ENCODE measurements at places on chromosomes 13 and 19. TPM values are rescaled to one million over a fixed set of nuclear protein-coding genes. Genes with fewer than 3 reads are reported as not detected.

- no peak for DNase-seq
Observed at GRCh38 chr13:53150568-53150967, 122.0 kb downstream of the OLFM4 start.

DNA sequence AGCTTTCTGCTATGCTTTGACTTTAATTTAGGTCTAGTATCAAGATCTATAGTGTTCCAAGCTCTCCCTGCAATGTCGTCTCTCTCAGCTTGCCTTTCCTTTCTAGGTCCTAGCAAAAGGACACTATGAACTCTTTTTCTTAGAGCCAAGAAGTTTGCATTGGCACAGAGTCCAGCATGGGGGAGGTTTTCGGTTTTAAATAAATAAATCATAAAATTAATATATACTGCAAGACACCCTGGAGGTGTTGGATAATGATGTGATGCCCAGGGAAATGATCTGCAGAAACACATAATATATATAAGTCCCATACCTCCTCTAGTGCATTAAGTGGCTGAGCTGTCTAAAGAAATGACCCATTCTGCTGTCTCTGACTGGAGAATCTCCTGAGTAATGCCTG, 316.4 kb upstream of the MAB21L1 start:
- DNase-seq, result no peak

KLK14 gene
- 0.31 TPM for polyA plus RNA-seq

CEACAM6 gene
- 2.9 TPM for polyA plus RNA-seq
